ENCODE measurements at places on chromosomes 12 and 14.

GRCh38 chr12:65232476-65233077 is 45.9 kb upstream of the MSRB3 start:
- no peak for DNase-seq

DNA sequence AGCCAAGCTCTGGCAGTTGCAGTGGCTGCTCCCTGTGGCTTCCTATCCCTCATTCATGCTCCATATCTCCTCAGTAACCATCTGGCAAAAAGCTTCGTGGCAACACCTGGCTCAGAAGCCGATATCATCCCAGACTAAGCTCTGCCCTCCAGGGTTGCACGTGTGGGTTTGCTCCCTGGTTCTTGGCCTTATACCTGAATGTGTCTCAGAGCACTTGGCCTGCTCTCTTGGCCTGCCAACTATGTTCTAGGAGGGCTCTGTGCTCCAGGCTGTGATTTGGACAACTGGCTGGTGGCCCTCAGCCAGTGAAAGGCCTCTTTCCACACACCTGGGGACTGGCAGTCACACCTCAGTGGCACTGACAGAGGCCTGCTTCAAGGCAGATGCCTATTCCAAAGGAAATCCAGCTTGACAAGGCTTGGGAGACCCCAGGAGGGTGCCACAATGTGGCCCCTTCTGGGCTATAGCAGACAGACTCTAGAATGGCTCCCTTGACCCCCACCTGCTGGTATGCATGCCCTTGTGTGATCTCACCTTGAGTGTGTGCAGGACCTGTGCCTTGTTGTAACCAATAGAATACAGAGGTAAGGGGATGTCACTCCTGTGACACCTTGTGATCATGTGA is 10.5 kb downstream of the PLD4 start:
- DNase-seq: no peak

- DNase-seq: peak; percentile 35
Measured at GRCh38 chr12:2057041-2057794, 4.4 kb downstream of the CACNA1C start.

DNA sequence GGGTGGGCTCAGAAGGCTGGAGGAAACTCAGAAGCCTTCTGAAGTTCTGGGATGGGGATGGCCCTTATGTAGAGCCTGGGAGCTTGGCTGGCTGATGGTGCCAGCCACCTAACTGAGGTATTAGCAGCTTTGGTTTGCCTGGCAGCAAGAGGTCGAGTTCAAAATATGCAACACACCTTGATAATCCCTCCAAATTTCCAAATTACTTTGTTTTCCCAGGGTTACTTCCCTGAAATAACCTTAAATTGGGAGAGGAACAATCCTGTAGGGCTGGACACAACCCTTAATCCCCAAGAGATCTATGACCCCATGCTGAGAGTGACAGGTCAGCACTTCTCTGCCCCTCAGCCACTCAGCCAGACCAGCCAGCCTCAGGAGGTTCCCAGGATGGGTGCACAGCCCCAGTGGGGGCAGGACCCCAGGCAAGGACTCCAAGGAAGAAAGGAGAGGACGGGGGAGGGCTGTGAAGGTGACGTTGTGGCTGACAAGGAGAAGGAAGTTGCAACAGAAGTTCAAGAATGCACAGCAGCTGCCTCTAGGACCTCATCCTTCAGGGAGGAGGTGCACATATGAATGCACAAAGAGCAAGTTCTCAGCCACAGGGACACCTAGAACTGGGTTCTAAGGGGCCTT is 18.6 kb upstream of the KRT77 start:
- no peak for DNase-seq

- no peak for DNase-seq
Measured at GRCh38 chr12:54000116-54001114, at the start of gene HOXC9. TSS of gene HOXC9 (plus strand) at chr12:54000161. CDS start at chr12:54000189, 28 bp downstream.

- no peak for DNase-seq
Measured at GRCh38 chr12:75269209-75269608, 59.6 kb upstream of the KCNC2 start.

DNA sequence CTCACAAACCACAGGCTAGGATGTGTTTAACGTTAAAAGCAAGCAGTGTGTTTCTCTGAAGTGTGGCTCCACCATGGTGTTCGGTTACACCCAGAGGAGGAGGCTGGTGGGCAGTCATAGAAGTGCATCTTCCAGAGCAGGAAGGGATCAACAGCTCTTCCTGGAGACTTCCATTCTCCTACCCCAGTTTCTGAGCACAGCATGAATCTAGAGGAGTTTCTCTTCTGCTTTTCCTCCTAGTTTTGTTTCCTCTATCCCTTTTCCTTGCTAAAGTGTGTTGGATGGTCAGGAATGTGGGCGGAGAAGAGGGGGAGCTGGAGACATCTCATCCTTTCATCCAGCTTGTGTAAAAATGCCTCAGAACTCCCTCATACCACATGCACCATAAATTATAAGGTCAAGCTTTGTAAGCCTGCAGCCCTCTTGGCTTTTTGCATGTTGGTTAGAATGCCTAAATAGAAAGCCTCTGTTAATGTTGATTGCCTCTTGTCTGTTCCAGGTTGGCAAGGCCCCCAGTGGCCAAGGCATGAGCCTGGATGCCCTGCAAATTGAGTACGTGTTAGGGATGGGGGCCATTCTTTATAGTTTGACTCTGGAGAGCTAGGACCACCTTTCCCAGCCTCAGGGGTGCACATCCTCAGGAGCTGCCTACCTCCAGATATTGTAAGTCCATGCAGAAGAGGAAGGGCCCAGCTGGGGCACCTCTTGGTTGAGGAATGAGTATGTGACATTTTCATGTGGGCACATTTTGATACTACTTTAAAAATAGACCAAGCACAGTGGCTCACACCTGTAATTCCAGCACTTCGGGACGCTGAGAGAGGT is 4.0 kb upstream of the CKAP4 start:
- DNase-seq: no peak

GRCh38 chr14:87667659-87668058 is 325.3 kb downstream of the GALC start:
- no peak for DNase-seq

GRCh38 chr14:69999261-69999674 is 120.1 kb downstream of the SMOC1 start:
- no peak for DNase-seq

- DNase-seq: no peak
Measured at GRCh38 chr14:57999471-57999870, 133.6 kb upstream of the SLC35F4 start.

- no peak for DNase-seq
Measured at GRCh38 chr12:47740606-47741339, 15.5 kb upstream of the ENDOU start.

- no peak for DNase-seq
Measured at GRCh38 chr14:36773136-36773540, 111.5 kb downstream of the PAX9 start.

GRCh38 chr14:69491193-69491592 is 6.7 kb downstream of the PLEKHD1 start:
- no peak for DNase-seq

GRCh38 chr12:114401328-114402083 is 4.4 kb downstream of the TBX5 start:
- DNase-seq: no peak

- DNase-seq: no peak
Measured at GRCh38 chr14:78638926-78639325, 468.8 kb downstream of the NRXN3 start.

All from stimulated activated CD4-positive, alpha-beta T cell treated with anti-CD3 and anti-CD28 coated beads, Interleukin-2, amount 100 ng/mL, for 24 hours (primary cell).